ENCODE measurements at places on chromosomes 16 and 17.

DNA sequence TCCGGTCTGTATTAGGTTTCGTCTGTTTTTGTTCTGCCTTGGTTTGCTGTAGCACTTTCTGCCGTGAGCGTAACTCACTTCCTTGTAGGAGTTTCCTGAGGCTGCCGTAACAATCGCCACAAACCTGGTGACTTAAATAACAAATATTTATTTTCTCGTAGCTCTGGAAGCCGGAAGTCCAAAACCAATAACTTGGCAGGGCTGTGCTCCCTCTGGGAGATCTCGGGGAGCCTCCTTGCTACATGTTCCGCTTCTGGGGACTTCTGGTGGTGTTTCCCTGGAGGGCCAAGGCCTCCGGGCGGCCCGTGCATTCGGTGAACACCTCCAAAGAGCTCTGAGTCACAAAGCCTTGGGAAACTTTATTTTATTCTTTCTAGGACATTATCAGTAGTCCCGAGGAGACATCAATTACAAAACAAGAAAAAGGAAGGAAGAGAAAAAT lies 6.8 kb upstream of the WDR45B start:
- DNase-seq, result no peak

- no peak for DNase-seq
Observed at GRCh38 chr17:47703191-47703591, 9.2 kb downstream of the TBKBP1 start.

DNA sequence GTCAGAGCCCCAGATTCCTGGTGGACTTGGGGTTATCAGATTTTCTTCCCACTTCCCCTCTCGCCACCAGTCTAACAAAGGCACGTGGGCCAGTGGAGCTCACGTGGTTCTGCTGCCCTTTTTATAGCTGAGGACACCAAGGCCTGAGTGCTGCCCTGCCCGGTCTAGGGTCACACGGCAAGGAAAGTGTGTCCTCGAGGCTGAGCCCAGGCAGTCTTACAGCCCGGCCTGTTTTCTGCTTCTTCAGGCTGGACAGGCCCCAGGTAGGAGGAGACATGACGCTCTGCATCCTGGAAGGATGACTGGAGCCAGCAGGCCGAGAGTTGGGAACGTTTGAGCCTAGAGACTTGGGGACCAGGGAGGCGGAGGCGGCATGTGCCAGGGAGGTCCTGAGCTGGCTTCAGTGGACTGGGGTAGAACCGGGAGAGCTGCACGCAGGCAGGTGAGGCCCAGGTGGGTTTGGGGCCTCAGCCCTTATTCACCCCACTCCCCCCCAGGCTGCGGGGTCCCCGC lies 3.5 kb downstream of the CTRB1 start:
- DNase-seq, result no peak

GRCh38 chr16:48011878-48012658 lies 143.7 kb downstream of the ABCC12 start:
- DNase-seq, result no peak

GRCh38 chr16:47043970-47044684 lies 70.7 kb upstream of the DNAJA2 start:
- peak; percentile 4 for DNase-seq

- no peak for DNase-seq
Observed at GRCh38 chr16:65490286-65490685, 368.4 kb upstream of the CDH11 start.

DNA sequence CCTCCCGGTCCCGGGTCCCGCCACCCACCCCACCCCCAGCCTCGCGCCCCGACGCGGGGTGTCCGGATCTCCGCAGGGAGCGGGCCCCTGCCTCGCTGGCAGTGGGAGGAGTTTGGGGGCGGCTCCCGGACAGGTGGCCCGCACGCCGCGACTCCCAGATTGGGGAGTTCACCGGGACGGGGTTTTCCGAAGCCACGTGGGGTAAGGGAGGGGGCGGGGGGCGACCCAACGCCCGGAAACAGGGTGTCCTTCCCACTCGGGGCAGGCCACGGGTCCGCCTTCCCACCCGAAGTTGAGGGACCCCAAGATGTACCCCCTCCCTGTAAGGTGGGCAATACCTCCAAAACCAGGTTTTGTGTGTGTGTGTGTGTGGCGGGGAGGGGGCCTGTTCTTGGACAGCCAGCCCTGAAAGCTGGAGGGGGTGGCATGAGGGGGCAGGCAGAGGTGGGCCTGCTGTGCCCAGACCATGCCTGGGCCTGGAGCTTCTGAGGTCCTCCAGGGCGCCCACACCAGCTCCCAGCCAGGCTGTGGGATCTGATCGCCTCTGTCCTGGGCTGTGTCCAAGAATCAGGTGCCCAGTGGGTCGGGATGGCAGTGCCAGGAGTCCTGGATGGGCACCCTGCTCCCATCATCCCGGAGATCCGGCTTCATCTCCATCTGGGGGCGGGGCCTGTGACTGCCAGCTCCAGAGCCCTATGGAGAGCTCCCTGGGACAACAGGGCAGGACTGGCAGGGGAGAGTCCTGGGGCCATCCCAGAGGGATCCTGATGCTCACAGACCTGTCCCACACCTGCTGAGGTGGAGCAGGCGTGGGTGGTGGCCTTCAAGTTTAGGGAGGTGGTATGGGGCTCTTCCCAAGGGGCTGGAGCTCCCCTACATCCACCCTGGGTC lies 767 bp downstream of the SYNGR2 start:
- no peak for DNase-seq

DNA sequence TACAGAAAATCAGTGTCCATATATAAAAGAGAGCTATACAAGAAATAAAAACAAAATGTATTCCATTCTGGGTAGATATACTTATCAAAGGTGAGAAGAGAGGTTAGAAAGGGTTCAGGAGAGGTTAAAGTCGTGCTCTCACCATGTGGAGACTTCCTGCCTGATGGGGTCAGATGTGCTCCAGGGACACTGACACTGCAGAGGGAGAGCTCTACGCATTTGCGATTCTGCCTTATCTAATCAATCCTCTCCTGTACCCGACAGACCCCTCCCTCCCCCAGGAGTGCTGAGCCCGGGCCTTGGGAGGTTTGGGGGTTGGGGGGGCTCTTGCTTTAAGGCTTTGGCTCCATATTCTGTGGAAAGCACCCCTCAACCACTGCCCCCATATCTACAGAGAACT lies 16.6 kb upstream of the SLC5A11 start:
- no peak for DNase-seq

- peak; percentile 25 for DNase-seq
Observed at GRCh38 chr16:86306011-86306644, 204.2 kb upstream of the FOXF1 start.

- no peak for DNase-seq
Observed at GRCh38 chr16:73304008-73304774, 256.3 kb upstream of the ZFHX3 start.

DNA sequence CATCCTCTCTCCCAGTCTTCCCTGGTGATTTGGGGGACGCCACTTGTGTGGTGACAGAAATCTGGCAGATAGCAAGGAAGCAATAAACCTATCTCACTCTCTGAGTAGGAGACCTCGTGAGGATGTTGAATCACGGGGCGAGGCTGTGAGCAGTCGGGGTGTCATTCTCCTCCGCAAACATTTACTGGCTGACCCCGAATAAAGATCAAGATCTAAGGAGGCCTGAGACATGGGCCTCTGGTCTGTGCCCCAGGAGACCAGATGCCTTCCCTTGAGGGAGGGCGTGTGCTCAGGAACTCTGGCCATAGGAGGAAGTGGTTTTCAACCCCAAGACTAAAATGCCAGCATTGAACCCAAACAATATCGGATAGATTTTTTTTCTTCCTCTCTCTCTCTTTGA lies 53.1 kb downstream of the FOXL1 start:
- DNase-seq, result peak; percentile 42

- DNase-seq, result peak; percentile 6
Observed at GRCh38 chr17:35666967-35667532, 64.4 kb upstream of the RASL10B start.

DNA sequence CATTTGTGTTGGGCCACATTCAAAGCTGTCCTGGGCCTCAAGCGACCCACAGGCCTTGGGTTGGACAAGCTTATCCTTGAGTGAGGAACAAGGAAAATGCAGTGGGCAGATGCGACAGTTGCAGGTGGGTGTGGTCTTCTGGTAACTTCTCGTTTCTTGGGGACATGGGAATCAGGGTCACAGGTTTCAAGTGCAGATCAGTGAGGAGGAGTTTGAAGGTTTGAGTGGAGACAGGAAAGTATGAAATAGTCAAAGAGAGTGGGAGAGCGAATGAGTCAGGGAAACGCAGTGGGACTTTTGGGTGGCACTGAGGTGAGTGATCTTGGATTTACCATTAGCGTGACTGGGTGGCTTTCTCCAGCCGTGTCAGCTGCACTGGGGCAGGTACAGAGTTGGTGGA lies 15.4 kb upstream of the CCL22 start:
- no peak for DNase-seq

- no peak for DNase-seq
Observed at GRCh38 chr16:50830698-50831097, 88.8 kb downstream of the CYLD start.

DNA sequence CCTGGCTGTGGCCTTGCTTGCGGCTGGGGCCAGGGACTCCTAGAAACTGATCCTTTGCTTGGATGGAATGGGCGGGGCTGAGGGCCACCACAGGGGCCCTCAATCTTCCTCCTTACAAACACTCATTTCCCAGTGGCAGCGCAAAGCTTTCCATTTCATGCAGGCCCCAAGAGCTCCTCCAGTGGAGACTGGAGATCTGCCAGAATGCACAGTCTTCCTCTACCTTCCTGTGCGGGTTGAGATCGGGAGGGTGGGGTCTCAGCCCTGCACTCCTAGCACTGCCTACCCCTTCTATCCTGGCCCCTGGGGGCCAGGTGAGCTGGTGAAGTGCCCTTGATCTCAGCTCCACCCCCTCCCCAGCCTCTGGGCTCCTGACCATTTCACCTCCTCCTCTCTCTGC lies 1.7 kb downstream of the NRN1L start:
- no peak for DNase-seq

DNA sequence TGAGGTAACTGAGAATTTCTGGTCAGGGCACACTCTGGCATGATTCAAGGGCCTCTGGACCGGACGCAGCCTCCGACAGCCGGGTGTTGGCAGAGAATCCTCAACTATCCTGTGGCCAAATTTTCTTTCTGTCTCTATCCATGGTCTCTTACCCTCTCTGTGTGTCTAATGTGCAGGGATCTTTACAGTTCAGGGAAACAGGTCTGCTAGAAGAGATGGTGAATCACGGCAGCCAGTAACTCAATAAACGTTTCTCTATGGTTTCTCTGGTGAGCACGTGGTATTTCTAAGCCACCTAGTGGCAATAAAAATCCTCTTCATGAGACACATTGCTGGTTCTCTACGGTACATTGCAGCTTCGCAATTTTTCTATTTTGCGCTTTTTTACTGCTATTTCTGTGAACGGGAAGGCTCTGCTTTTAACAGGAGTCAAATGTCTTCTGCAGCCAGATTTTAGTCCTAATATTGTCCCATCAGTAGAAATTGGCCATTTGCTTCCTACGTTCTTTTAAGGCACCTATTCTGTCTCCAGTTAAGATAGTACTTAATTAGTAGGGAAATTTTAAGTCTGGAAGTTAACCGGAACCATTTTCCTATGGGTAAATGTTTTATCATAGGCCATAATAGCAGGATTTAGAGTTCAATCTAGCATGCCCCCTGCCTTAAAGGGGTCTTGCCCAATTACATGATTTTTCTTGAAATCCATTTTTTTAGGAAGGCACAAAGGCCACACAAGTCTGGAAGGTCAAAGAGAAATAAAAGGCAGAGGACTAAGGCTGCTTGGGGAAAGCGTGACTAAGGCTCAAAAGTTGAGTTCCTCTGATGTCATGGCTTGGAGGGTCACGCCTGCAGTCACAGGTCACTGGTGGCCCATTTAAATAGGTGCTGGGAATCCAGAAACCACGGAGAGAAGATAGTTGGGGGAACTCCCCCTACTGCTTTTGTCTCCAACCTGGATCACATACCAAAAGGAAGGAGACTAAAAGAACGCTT lies 31.5 kb downstream of the QPRT start:
- DNase-seq, result peak; percentile 82

GRCh38 chr16:82626791-82627261 lies at the start of gene CDH13:
TSS of gene CDH13 (plus strand) at chr16:82626969.
- DNase-seq, result peak; percentile 71

DNA sequence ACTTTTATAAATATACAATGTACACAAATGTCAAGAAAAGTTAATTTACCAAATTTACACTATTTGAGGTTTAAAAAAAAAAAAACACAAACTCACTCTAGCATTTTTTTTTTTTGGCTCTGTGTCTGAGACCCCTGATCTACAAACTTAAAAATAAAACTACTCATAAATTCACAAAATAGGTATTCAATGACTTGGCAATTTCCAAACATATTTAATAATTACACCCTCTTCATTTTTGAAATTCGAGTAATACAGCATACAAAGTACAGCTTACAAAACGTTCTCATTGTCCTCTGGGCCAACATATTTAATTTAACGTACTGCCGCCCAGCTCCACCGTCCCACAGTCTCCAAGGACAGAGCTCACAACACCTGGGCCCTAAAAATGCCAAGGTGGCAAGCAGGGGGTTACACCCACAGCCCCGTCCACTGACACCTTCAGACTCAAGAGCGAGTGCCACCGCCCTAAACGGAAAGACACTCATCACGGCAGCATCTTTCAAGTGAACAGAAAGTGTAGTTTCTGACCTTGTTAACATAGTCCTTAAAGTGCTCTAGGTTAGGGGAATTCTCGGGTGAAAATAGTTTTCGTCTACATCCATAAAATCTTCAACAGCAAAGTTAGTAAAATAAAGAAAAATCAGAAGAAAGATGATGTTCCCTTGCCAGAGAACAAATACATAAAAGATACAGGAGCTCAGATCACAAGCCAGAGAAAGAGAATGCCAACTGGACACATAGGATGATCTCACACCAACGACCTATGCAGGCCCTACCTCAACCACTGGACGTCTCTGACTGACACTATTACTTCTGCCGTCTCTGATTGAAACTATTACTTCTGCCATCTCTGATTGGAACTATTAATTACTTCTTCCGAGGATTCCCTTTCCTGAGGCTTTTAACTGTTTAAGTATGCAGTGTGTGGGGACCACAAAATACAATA lies 4.2 kb downstream of the ADCY9 start:
- DNase-seq, result peak; percentile 53

- DNase-seq, result no peak
Observed at GRCh38 chr17:37417852-37418251, 11.2 kb downstream of the TADA2A start.

- peak; percentile 47 for DNase-seq
Observed at GRCh38 chr16:87850009-87851006, 19.0 kb downstream of the SLC7A5 start.

DNA sequence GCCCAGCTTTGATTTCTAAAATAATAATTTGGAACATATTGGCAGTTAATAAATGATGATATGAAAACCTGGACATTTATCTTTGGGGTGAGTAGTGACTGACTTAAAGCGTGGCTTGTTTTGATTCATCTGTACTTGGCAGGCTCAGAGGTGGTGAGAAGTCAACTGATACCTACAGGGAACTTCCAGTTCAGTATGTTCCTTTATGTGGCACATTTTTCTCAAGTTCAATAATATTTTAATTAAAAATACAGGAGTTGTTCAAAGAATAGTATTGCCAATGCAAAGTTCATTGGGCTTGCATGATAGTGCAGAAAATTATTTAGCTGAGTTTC lies 34.3 kb downstream of the SLC47A1 start:
- no peak for DNase-seq

GRCh38 chr17:55510986-55511721 lies at the start of gene SMIM36:
TSS of gene SMIM36 (minus strand) at chr17:55511452.
- no peak for DNase-seq

- DNase-seq, result no peak
Observed at GRCh38 chr16:938136-938535, 32.6 kb downstream of the LMF1 start.
